ENCODE measurements at places on chromosomes 1 and 21.

- DNase-seq = no peak
These were observed 7.9 kb downstream of the LAX1 start for GRCh38 chr1:203772836-203773235.

DNA sequence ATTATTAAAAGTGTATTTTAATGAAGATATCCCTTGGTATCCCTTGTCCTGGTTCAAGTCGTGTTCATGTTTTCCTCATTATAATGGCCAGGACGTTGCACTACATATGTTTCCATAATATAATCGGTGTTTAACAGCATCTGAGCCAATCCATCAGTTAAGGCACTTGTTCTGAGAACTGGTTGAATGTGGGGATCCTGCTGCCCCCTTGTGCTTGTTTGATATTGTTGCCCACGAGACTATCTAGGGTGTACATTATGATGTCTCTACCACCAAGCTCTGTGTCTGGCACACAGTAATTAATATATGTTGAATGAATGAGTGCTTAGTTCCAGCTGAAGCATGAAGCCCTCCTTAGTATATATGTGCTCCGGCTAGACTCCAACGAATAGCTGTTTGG lies 193.0 kb downstream of the CACNA1E start:
- DNase-seq = no peak

DNA sequence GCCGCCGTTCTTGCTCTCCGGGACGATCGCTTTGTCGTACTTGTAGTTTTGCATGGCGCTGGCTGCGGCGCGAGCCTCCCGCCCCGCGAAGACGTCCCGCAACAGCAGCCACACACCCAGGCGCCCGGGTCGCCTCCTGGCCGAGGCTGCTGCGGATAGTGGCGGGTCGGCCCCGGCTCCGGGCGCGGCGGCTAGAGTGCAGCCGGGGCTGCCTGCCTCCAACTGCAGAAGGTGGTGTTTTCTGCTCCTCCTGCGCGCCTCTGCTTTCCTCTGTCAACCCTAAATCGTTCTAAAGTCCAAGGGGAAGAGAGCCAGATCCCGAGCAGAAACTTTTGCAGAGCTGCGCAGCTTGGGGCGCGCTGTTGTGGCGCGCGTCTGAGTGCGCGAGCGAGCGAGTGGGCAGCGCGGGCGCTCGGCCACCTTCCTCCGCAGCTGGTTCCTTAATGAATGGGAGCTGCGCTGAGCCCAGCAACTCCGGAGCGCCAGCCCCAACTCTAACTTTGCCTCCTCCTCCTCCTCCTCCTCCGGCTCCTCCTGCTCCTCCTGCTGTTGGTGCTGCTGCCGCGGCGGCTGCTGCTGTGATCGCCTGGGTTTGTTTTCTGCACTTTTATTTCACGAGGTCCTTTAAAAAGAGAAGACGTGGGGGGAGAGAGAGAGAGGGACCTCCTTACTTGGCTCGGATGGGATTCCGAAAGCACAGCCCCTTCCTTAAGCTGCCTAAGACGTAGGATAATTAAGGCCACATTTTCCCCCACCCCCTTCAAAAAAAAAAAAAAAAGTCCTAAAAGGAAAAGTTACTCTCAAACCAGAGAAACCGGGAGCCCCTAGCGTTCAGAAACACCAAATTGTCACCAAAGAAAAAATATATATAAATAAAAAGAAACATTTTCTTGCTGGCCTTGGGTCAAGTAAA lies at the start of gene PLPP3:
PLPP3 (minus strand) TSS at position 601 of the 913 bp plus-strand sequence; CDS start at position 54, 547 bp downstream.
- peak; percentile 95 for DNase-seq

DNA sequence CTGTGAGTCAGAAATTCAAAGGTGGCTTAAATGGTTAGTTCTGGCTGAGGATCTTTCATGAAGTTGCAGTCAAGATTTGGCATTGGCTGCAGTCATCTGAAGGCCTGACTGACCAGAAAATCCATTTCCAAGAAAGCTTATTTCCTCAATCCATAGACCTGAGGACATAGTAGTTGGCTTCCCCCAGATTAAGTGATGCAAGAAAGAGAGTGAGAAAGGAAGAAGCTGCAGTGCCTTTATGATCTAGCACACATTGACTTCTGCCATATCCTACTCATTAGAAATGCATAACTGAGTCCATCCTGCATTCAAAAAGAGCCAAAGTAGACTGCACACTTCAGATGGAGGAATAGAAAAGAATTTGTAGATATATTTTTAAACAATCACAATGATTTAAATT lies 222.6 kb downstream of the COL24A1 start:
- no peak for DNase-seq

DNA sequence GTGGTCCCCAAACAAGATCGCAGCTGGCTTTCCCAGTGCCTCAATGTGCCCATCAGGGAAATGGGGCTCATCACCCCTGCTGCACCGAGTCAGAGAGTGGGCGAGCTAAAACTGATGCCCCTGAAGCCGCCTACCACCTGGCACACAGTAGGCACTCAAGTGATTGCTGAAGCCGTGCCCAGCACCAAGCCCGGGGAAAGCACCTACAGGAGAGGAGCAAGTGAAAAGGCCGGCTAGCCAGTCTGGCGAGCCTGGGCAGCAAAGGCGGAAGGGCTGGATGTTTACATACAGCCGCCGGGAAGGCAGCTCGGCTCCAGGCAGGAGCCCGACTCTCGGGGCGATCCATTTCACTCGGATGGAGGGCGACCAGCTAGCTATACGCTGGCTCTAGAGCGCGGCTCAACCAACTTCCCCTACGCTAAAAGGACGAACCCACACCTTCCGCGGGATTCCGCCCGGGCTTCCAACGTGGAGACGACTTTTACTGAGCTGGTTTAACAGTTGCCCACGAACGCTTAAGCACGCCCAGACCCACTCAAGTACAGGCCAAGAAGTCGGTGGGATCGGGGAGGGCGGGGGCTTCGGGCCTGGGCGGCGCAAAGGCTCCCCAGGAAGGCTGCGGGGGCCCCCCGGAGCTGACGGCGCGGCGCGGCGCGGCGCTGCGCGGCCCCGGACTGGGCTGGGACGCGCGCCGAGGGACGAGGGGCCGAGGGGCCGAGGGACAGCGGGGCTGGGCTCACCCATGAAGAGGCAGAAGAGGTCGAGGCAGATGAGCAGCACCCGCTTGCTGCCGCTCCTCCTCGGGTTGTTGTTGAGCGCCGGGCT lies 1.0 kb downstream of the PLPP3 start:
- DNase-seq = peak; percentile 80

- DNase-seq = peak; percentile 65
These were observed 459 bp downstream of the CAPZB start for GRCh38 chr1:19484798-19485361.

DNA sequence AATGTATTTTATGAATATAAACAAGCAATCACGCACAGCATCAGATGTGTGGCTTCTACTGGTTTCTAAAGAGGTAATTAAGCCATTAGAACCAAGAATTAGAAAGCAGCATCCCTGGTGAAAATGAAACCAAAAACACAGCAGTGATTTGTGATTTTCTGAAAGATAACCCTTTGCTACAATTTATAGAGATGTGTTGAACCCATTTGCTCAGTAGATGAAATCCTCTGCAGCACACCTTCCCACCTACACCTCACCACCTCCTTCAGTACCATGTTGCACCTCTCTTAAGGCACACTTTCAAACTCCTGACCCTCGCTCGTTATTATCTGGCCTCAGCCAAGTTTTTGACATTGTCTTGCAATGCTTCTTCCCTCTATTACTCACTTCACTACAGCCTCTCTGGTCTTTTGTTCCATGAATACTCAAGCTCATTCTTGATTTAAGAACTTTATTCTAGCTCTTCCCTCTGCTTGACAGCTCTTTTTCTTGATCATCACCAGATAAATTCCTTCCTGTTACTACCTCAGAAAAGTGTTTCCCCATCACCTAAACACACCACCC lies 38.6 kb downstream of the NSL1 start:
- no peak for DNase-seq

DNA sequence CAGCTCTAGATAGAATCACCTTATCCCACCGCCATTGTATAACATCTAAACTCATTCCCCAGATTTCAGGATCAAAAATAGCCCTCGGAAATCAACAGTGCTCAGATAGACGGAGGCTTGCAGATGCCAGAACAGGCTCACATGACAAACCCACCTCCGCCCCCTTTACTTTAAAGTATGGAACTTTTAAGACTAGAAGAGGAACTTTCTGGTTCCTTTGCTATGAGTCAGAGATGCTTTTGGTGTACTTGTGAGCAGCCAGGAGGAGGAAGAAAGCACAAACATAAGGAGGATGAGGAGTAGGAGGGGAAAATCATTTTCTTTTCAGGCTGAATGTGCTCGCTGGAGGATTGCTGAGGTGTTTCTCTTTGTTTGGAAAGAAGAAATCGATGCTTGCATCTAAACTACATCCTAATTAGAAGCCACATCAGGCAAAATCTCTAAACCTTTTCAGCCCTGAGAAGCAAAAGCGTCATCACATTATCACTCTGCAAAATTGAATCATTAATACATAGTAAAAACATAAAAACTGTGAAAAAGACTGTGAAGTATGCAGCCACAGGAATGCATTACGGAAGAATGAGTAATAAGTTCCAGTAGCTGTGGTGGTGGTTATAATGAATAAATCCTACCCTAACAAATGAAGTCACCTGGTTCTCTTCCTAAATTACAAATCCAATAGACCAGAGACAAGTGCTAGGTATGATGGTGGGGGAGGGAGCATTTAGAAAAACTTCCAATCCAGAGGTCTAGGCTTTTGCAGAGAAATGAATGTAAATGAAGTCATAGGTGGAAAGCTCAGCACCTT lies 251.3 kb downstream of the KCNH1 start:
- no peak for DNase-seq

DNA sequence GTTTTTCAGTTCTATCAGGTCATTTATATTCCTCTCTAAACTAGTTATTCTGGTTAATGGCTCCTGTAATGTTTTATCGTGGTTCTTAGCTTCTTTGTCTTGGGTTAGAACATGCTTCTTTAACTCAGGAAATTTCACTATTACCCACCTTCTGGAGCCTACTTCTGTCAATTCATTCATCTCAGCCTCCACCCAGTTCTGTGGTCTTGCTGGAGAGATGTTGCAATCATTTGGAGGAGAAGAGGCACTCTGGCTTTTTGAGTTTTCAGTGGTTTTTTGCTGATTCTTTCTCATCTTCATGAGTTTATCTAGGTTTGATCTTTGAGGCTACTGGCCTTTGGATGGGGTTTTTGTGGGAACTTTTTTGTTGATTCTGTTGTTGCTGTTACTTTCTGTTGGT lies 213.0 kb downstream of the BRINP2 start:
- no peak for DNase-seq

DNA sequence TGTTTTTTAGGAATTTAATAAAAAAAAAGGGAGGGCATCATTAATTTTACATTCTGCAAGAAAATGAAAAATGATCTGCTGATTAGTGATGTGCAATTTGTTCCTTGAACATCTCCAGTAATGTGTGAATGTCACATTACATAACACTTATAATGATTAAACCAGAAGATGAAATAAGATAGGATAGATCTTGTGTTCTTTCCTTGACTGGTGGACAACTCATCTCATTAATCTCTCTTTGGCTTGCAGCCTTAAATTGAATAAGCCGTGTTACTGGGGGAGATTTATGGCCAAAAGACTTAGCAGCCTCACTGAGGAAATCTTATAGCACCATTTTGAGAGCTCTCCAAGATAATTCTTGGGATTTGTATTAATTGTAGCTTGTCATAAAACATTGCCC lies 217.2 kb downstream of the ST6GALNAC3 start:
- no peak for DNase-seq

DNA sequence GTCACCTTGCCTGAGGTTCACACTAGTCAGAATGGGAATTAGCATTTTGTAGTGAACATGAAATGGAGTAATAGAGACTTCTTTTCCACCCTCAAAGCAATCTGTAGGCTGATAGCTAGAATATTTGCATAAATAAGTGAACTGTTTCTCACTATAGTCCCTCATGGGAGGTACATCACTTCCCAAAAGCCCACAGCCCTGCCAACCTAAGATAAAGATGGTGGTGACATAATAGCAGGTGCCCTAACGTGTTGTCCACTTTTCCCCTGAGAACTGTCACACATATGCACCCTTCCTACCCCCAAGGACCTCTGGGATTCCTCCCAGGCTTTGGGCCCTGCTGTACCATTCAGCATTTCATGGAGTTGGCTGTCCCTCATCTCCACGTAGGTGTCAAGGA lies 4.4 kb downstream of the TMEM35B start:
- no peak for DNase-seq

DNA sequence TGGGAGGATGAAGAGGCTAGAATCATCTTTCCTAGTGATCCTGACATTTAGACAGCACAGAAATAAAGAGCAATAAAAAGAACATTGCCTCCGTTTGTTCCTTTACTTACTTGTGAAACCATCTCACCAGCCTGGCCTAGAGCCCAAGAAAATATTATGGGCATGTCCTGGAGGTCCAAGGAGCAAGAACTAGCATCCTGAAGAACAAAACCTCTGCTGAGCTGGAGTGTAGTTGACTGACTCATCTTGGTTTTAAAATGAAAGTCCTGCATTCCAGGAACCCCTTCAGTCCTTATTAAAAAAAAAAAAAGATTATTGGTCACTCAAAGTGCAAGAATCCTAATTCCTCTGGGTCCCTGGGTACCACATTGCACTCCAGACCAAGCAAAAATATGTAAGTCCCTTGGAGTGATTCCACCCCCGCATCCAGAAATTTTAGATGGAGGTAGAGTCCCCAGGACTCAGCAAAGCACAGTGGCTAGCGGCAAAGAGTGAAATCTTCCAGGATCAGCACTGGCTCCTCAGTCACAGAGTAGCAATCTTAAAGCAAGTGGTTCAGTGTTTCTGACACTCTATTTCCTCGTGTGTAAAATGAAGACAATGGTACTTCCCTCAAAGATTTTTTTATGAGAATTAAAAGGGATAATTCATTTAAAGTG lies 7.0 kb downstream of the SMCP start:
- DNase-seq = no peak

GRCh38 chr1:8661185-8662110 lies 156.0 kb downstream of the RERE start:
- DNase-seq = no peak

- DNase-seq = no peak
These were observed 4.5 kb downstream of the AKNAD1 start for GRCh38 chr1:108852221-108852975.

DNA sequence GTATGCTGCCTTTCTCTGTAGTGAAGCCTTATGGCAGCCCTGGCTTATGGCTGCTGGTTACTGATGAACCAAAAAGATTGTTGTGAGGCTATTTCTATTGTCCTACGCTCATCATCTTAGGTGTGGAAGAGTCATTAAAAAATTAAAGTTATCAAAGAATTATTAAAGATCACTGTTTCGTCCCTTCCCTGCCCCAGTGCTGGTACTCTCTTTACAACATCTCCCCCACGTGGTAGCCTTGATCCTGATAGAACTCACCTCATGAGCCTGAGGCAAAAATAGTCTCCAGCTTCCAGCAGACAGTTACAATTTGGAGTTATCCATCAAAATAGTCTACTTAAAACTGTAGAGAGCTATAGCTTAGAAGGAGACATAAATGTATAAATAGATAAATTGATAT lies 201.5 kb downstream of the S1PR1 start:
- DNase-seq = no peak

DNA sequence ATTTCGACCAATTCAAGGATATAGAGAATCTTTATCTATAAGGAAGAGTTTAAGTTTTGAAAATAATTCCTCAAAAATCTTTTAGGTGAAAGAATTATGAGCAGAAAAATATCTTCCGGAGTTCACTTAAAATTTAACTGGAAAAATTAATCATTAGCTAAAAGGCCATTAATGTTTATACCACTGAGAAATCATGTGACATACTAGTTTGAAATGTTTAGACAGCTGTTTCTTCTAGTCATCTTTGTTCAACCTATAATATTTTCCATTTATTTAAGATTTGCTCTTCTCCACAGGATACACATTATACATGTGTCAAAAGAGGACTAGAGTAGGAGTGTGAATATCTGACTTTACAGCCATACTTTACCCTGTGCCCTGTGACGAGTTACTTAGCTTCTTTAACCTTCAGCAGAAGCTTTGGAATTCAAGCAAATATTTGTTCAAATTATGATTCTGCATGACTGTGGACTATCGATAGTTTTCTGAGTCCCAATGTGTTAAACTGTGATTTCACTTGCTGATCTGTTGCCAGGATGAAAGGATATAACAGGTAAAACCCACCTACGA lies 374.8 kb downstream of the BRINP3 start:
- DNase-seq = no peak

Data from right kidney (tissue), 9 donors.